Gastrocnemius medialis (tissue), 4 donors: ENCODE measurements at places on chromosomes 2 and 18. TPM values are rescaled to one million over a fixed set of nuclear protein-coding genes. Genes with fewer than 3 reads are reported as not detected.

GRCh38 chr2:216951171-216951570, 91.3 kb upstream of the TNP1 start:
- no peak for DNase-seq

DNA sequence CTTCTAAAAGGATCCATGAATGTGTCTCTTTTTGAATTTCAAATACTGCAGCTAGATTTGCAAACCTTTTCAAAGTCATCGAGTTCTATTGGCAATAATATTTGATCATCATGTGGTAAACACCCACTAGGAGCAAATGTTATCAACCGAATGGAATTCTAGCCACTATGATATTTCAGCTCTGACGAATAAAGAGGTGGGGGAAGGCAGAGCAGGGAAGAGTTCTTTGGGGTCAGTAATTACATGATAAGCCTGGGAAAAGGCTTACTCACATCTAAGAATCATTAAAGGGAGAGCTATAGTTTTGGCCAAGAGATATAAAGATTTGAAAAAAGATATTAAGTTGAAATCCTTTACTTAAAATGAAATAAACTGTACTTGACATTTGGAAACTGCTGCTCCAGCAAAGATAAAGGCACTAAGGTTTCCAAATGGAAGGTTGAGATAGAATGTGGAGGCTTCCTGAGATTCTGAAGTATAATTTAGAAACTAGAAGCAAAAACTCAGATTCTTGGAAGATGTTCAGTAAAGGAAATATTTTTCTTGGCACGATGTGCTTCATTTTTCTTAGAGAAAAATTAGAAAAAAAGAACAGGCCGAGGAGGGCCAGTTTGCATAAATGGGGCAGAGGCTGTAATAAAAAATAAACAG, 104.7 kb upstream of the ARHGAP28 start:
- no peak for DNase-seq

CCDC68 gene
- total RNA-seq, result 2.4 TPM

DNA sequence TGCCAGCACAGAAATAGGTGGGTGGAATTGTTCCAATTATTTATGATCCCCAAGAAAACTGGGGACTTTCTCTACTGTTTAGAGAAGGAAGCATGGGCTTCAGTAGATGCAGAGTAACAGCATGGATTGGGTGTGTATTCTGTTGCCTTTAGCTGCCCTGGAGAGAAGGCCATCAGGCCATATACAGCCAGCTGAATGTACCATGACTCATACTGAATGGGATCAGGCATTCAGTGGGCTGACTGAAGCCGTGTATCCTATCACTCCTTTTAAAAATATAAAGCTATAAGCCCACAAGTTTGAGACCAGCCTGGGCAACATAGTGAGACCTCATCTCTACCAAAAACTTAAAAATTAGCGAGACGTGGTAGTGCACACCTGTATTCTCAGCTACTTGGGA, 16.7 kb upstream of the PLEKHM3 start:
- DNase-seq, result no peak

VSNL1 gene
- total RNA-seq, result not detected

PLGLB2 gene
- total RNA-seq, result 0.81 TPM

DNA sequence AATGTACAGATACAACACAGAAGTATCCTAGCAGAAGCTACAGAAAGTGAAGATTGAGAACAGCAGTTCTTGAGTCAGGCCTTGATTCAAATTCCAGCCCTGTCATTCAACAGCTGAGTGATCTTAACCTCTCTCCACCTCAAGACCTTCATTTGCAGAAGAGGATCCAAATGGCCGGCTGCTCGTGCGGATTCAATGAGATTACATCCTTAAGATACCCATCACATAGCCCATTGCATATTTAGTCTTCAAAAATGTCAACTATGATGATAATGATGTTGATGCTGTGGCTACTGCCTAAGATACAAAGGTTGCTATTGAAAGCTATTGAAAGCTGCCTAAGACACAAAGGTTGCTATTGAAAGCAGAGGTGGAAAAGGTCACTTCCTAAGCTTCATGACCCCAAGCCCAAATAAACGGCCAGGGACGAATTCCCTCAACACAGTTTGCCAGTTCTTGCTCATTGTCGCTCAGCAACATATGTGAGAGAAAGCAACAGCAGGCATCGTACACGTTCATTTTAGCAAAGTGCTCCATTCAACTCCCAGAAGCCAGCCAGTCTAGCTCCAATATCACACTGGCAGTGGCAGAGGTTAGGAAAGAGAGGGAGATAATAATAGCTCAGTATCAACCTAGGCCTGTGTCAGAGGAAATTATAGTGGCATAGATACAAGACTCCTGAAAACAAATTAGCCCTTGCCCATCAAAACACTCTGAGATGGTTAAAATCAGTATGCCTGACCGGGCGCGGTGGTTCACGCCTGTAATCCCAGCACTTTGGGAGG, 36.1 kb downstream of the MRPL35 start:
- no peak for DNase-seq

AOX1 gene
- total RNA-seq, result 39.3 TPM

GRCh38 chr2:169966454-169966853, 139.2 kb downstream of the UBR3 start:
- no peak for DNase-seq

GRCh38 chr18:13621886-13622619, 104.3 kb downstream of the FAM210A start:
- DNase-seq, result no peak

OXER1 gene
- not detected for total RNA-seq

IL1R2 gene
- 2.1 TPM for total RNA-seq

- no peak for DNase-seq
Measured at GRCh38 chr2:77099961-77100360, 422.2 kb downstream of the LRRTM4 start.

G6PC2 gene
- not detected for total RNA-seq

- no peak for DNase-seq
Measured at GRCh38 chr18:11884396-11885030, 23.6 kb downstream of the MPPE1 start.

GRCh38 chr2:105399207-105399861, 483 bp upstream of the FHL2 start:
- no peak for DNase-seq

- no peak for DNase-seq
Measured at GRCh38 chr2:19577723-19578122, 219.3 kb upstream of the OSR1 start.

DNA sequence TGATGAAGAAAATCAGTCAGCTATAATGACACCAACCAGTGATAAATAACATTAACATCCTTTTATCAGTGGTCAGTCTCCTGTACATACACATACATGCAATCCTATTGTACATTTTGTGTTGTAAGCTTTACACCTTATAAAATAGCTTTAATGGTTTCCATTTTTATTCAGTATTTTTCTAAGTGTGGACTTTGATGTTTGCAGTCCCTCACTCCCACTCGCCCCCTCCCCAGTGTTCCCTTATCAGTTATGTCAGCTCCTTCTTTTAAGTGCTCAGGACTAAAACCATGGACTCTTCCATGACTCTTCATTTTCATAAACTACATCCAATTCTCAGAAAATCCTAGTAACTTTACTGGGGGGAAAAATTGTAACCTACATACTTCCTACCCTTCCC, 713.0 kb downstream of the LRRTM4 start:
- no peak for DNase-seq

SCLY gene
- total RNA-seq, result 7.7 TPM
